ENCODE measurements at places on chromosomes 16 and 17. TPM values are rescaled to one million over a fixed set of nuclear protein-coding genes. Genes with fewer than 3 reads are reported as not detected.
A peak's percentile ranks its signal among the peaks of the same experiment; 100 is the strongest.

DNA sequence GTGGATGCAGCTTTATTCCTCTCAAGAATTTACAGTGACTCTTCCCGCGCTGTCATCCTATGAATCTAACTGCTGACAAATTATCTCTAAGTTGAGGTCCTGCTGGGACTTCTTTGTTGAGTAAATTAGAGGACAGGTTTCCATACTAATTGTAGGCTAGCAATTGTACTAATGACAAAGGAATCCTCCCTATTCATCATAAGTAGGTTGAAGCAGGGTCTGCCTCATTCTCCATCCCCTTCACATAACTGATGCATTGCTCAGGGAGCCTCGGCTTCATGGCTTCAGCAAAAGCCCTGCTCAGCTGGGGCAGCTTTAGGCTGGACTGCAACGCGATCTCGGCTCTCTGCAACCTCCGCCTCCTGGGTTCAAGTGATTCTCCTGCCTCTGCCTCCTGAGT is 83.1 kb upstream of the IRX6 start:
- no peak for DNase-seq

DNA sequence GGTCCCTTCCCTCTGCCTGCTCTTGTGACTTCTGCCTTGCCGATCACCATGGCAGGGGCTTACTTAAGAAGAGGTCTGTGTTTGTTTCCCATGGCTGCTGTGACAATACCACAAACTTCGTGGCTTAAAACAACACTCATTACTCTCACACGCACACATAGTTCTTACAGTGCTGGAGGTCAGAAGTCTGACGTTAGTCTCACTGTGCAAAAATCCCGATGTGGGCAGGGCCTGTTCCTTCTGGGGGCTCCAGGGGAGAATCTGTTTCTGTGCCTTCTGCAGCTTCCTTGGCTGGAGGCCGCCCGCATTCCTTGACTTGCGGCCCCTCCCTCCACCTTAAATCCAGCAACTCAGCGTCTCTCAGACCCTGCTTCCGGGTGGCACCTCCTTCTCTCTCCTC is 249.2 kb upstream of the GSE1 start:
- DNase-seq: no peak

DNA sequence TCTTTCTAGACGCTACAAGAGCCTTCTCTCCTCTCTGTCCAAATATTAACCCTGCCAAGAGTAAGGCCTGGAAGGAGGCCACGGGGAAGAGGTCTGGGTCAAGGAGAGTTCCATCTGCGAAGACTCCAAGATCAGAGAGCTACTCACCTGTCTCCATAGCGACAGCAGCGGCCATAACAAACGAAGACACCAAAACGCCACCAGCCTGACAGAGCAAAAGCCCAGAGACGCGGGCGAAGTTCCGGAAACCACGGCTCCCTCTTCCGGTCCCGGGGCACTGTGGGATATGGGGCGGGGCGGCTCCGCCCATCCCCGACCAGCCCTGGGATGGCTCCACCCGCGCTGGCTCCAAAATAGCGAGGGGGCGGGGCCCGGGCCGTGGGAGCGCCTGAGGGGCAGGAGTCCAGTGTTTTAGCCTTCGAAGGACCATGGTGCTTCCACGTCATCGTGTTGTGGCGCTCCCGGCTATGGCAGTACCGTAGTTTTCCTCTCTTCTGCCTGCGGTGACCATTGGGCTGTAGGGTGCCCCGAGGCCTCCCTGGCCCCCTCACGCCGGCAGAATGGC is at the start of the genes C17orf100 and MED31:
Gene C17orf100, plus strand, starts transcription at position 409 of the 565 bp plus-strand sequence. Its CDS starts 152 bp downstream, at position 561.
Gene MED31, minus strand, starts transcription at position 252 of the 565 bp plus-strand sequence. Its CDS starts 77 bp downstream, at position 175.
- DNase-seq: peak; percentile 84

DNA sequence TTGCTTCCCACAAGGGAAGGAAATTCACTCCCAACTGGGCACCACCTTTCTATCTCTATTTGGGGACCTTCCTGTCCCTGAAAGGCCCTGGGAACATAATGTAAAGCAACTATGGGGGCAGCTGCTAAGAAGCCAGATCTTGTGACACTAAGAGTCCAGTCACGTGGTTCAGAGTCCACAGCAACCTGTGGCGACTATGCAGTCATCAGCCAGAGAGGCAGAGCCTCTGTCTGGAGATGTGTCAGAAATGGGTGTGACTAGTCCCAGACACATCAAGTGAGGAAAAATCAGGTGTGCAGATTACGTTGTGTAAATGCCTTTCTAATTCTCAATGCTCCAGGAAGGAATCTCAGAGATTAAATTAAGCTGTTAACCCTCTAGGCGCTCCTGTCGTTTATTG is 26.6 kb upstream of the SKAP1 start:
- peak; percentile 83 for DNase-seq

GRCh38 chr16:58211846-58212245 is 13.9 kb upstream of the CSNK2A2 start:
- DNase-seq: no peak

DNA sequence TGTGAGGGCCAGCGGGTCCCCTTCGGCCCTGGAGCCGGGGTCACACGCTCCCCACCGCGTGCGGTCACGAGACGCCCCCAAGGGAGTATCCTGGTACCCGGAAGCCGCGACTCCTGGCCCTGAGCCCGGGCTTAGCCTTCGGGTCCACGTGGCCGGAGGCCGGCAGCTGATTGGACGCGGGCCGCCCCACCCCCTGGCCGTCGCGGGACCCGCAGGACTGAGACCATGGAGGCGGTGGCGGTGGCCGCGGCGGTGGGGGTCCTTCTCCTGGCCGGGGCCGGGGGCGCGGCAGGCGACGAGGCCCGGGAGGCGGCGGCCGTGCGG is at the start of gene NAGLU:
Gene NAGLU, plus strand, starts transcription at position 194 of the 324 bp plus-strand sequence. Its CDS starts 32 bp downstream, at position 226.
- peak; percentile 63 for DNase-seq

DNA sequence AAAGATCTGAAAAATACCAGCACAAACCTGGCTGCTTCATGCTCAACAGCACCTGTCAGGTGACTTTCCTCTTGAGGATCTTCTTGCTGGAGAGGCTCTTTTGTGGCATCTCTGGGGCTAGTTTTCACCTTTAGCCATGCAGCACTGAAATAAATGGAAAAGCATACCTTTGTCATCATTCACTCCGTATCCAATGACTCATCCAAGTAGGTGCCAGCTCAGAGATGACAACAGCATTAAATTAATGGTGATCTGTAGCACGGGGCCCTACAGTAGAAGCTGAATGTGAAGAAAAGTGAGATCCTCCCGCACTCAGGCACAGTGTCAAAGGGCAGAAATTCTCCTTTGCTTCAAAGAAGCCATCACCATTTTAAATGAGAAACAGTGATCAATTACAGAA is 32.2 kb downstream of the KIAA0753 start:
- peak; percentile 49 for DNase-seq

GRCh38 chr16:54171626-54172537 is 114.7 kb downstream of the IRX3 start:
- DNase-seq: no peak

GRCh38 chr16:85750827-85751697 is at the start of gene C16orf74:
Gene C16orf74 (minus strand): TSS chr16:85751096. CDS start chr16:85735217, 15,879 bp downstream.
- DNase-seq: no peak

DNA sequence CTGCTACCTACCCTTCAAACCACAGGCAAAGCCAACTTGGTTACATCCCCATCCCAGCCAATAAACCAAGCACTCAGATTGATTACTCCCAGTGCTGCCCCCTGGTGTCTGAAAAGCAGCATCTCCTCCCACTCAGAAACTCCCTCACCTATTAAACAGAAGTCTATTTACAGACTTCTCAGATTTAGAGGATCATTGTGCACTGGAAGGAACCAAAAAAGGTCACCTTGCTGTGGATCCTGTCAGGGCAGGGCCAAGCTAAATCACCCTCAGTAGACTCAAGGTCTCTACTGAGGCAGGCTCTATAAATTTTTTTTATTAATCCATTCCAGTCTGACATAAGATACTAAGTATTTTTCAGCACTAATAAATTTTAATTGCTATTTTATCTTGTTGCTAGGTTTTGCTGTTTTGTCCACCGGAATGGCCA is 17.6 kb downstream of the HIGD1B start:
- DNase-seq: peak; percentile 47

DNA sequence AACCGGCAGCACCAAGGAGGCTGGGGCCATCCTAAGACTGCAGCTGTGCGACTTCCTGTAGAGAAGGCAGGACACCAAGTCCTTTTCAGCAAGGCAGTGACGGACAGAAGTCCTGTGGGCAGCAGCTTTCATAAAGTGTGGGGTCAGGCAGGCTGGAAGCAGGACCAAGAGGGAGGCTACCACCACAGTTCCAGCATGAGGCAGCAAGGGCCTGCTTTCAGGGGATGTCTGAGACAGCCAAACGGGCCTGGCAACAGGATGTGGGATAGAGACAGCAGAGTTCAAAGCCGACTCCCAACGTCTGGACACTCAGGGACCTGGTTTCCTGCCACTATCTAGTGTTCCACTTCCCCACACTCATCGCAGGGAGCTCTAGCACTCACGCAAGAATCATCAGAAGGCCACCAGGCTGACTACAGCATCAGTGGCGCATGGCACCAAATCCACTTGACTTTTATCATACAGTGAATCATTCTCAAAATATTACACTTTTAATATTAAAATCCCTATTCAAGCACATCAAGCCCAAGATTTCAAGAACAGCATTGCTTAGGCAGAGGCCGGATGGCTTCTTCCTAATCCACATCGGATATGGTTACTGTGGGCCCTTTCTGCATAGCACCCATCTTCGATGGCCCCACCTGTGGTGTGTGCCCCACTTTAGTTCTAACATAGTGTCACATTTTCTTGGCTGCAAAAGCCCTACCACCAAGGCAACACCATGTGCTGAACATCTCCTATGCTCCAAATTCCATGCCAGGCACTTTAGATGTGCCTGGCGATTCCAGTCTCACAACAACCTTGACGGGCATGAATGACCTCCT is 5.2 kb downstream of the USP7 start:
- DNase-seq: no peak

GRCh38 chr16:13906168-13907089 is 13.5 kb upstream of the ERCC4 start:
- DNase-seq: no peak

- no peak for DNase-seq
These were observed 15.2 kb upstream of the TMEM114 start for GRCh38 chr16:8605554-8605953.

DNA sequence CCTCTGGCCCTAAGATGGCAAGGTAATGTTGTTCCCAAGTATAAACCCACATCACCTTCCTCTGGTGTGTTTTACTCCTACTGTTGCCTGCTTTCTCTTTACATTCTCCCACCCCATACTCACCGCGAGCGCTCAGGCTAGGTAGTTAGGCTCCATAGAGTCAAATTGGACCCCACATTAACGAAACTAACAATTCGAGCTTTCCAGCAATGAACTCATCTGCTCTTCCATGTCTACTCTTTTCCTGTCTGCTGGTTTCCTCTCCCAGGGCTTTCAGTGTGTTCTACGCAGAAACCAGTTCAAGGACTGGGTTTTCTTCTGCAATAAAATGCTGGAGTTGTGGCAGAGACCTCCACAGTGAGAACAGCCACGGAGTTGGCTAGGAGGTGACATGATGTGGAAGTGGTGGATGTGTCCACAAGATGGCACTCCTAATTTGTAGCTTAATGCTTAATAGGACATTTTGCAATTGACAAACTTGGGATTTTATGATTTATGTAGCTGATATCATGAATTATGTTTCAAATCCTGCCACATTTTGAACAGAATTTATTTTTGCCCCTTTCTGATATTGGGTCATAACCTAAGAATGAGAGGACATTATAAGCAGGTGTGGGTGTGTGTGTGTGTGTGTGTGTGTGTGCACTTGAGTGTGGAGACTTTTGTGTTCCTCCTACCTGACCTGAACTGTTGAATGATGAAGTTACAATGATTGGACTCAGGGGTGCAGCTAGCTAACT is 2.2 kb upstream of the UQCRC2 start:
- peak; percentile 36 for DNase-seq

- DNase-seq: no peak
These were observed 458 bp downstream of the SLC12A4 start for GRCh38 chr16:67967958-67968399.

- no peak for DNase-seq
These were observed 646 bp downstream of the CBX2 start for GRCh38 chr17:79778504-79779083.

SLC35G6 gene
- total RNA-seq: not detected

CRISPLD2 gene
- total RNA-seq: 4.6 TPM

TMEM238L gene
- total RNA-seq: not detected

KRT33A gene
- total RNA-seq: not detected

NPIPB6 gene
- 2.1 TPM for total RNA-seq

MYH11 gene
- total RNA-seq: 0.61 TPM

SHCBP1 gene
- total RNA-seq: 33.3 TPM

All from HCT116 (cell line).